ENCODE measurements at places on chromosomes 6 and 20.

DNA sequence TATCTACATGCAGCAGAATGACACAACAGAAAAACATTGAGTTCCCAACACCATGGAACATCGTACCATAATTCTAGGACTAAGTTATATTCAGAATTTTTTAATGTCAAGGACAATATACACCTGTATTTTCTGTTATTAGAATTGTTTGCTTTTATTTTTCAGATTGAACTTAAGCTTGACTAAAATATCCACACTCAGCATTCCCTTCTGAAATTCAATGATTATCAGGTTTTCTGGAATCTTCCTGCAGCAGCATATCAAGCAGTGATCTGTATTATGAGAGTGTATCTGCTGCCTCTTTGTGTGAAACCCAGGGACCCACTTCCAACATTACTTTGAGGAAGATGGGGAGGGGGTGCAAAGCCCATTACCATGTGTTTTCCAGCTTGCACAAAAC lies 578.6 kb upstream of the JAG1 start:
- no peak for DNase-seq

- DNase-seq, result no peak
Measured at GRCh38 chr20:63125838-63126601, 89.9 kb downstream of the YTHDF1 start.

DNA sequence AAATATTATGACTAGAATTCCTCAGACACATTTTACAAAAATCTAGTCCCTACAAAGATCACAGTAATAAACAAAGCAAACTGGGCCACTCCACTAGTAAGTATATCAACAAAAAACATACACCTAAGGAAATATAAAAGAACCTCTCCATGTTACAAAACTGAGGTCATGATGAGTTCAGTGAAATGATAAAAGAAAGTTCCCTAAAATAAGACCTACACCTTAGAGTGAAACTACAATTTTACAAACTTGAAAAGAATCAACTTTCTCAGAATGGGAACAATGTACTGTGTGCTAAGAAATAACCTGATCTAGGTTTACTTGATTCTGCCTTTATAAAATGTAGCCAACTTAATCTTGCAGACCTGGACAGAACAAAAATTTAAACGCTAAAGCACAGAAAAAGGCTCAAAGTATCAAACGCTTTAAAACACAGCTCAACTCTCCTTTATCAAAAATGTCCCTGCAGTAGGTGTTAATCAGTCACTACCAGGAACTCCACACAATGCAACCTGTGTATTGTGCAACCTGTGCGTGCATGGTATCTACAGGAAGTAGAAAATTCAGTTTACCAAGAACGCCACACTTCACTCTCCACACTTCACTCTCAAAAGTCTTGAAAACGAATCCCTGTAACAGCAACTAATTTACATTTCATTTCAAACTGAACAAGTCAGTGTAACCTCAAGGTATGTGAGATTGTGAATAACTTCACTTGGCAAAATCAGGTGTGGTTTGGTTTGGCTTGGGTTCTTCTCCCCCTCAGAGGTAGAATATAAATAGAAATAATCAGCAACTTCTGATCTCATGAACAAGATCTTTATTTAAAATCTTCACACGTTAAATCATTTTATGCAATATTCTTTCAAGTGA lies 1.8 kb downstream of the RALGAPA2 start:
- DNase-seq, result peak; percentile 9

GRCh38 chr6:65557224-65557623 lies 149.8 kb downstream of the EYS start:
- no peak for DNase-seq

- no peak for DNase-seq
Measured at GRCh38 chr20:17803765-17804164, 104.0 kb downstream of the BANF2 start.

DNA sequence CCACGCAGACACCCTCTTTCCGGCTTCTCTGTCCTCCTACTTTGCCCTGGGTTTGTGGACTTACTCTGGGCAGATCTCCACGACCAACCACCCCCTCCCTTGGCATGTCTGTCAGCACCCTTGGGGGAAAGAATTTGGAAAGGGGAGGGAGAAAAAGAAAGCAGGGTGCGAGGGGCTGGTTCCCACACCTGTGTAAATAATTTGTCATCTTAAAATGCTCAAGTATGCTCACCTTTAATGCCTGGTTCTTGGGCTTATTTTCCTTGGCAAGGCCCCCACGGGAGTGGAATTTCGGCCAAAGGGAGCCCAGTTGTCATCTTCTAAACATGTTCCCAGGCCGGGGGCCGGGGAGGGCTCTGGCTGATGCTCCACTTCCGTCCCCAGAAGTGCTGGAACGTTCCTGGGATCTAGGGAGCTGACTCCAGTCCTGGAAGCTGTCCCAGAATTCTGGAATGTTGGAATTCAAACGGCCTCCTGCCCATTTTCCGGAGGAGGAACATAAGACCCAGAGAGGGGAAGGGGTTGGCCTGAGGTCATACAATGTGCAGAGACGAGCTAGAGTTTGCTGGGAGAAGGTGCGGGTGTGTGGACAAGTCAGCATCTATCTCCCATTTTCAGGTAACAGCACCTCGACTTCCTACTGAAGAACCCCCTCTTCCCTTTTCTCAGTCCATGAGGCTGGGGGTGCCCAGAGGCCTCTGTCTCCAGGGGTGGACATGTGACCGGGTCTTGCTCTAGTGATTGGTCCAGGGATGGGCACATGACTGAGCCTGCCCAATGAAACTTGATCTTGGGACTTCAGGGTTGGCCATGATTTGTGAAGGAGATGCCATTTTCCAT lies 122.3 kb downstream of the CEBPB start:
- no peak for DNase-seq
